ENCODE measurements at places on chromosomes 13 and 19. TPM values are rescaled to one million over a fixed set of nuclear protein-coding genes. Genes with fewer than 3 reads are reported as not detected.

Gene SPINT2
- total RNA-seq: 519 TPM

DNA sequence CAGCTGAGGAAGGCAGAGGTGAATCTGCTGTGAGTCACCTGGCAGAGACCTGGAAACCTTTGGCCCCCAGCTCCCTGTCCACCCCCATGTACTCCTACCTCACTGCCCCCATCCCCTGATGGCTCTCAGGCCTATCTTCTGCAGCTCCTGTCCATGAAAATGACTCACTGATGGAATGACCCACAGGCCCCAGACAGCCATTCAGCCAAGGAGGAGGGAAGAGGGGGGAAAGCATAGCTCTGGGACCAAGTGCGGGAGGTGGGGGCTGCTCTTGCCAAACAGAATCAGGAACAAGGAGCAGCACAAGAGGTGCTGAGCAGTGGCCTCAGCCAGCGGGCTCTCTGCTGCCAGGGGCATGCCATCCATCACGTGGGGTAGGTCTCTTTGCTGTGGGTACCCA, 111.4 kb upstream of the C1QTNF9B start:
- no peaks in the 10 kb centered on the region for H3K36me3 ChIP-seq
- peaks cover 28% of the 10 kb centered on the region for H3K4me1 ChIP-seq
- no peak overlapping the region for H3K4me3 ChIP-seq

- no peak overlapping the region for H3K27ac ChIP-seq
- no peak for DNase-seq
- no peaks in the 10 kb centered on the region for H3K36me3 ChIP-seq
- no peak overlapping the region for H3K4me3 ChIP-seq
- peaks cover 13% of the 10 kb centered on the region for H3K27me3 ChIP-seq
- H3K4me1 ChIP-seq: peaks cover 7% of the 10 kb centered on the region
Measured at GRCh38 chr13:97215325-97215724, 6.8 kb upstream of the MBNL2 start.

Gene TEKTIP1
- 3.8 TPM for total RNA-seq

- H3K36me3 ChIP-seq: peaks cover 3% of the 10 kb centered on the region
- H3K27ac ChIP-seq: no peak overlapping the region
- H3K4me1 ChIP-seq: no peaks in the 10 kb centered on the region
- no peaks in the 10 kb centered on the region for H3K27me3 ChIP-seq
- no peak overlapping the region for H3K4me3 ChIP-seq
Measured at GRCh38 chr19:2877398-2878331, 10.5 kb downstream of the ZNF556 start.

DNA sequence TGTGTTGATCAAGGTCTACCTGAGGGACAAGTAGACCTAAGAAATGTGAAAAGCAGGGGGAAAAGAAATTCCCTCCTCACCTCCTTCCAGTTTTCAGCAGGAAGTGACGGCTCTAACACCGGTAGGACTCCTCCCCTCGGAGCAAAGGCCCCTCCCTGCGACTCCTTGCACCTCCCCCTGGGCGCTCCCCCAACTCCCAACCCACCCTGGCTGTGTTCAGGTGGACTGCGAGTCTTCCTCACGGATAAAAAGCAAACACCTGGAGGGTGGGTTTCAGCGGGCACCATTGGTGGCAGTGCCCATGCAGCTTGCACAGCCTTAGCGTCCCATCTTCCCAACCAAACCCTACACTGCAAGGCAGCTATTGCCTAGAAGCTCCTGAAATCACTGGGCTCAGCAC, 124.5 kb downstream of the COL4A1 start:
- H3K4me1 ChIP-seq: peaks cover 24% of the 10 kb centered on the region
- DNase-seq: no peak
- H3K27ac ChIP-seq: no peak overlapping the region
- H3K36me3 ChIP-seq: peaks cover 29% of the 10 kb centered on the region

Gene GPX4
- total RNA-seq: 231 TPM

Gene UBL5
- total RNA-seq: 335 TPM

DNA sequence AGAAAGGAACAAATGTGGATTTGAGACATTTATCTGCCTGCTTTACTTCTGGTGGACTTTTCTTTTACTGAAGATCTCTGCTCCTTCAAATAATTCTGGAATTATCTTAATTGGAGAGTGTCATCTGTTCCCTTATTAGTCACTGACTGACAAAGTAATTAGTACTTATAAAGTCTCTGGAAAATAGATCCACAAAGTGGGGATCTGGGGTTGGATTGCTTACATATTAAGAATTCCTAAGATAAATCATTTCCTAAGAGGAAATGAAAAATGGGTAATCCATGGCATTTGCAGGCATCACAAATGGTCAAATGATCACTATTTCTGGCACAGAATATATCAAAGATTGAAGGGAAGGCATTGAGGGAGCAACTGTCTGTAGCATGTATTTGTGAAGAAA, 137.4 kb upstream of the SLITRK5 start:
- H3K4me1 ChIP-seq: peaks cover 1% of the 10 kb centered on the region
- no peaks in the 10 kb centered on the region for H3K36me3 ChIP-seq
- no peaks in the 10 kb centered on the region for H3K27me3 ChIP-seq
- no peak overlapping the region for H3K27ac ChIP-seq
